ENCODE measurements at places on chromosomes 4 and X.
A peak's percentile ranks its signal among the peaks of the same experiment; 100 is the strongest.

GRCh38 chrX:45553417-45553816, 352.7 kb upstream of the DIPK2B start:
- no peak for DNase-seq

GRCh38 chr4:68708566-68708965, 38.1 kb upstream of the UGT2B15 start:
- DNase-seq: no peak

DNA sequence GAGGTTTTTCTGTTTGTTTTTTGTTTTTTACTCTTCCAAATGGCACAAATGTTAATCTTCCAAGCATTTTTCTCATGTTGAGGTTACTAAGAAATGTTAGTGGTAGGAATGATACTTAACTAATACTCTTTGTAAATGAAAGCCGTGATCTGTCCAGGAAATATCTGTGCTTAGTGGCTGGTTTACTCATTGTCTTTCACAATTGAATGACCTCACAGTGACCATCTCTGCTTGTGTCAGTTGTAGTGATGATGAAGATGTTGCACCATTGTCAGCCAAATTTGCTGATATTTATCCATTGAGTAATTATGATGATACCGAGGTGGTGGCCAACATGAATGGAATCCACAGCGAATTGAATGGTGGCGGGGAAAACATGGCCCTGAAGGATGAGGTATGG, 93.5 kb downstream of the TNIP2 start:
- no peak for DNase-seq

DNA sequence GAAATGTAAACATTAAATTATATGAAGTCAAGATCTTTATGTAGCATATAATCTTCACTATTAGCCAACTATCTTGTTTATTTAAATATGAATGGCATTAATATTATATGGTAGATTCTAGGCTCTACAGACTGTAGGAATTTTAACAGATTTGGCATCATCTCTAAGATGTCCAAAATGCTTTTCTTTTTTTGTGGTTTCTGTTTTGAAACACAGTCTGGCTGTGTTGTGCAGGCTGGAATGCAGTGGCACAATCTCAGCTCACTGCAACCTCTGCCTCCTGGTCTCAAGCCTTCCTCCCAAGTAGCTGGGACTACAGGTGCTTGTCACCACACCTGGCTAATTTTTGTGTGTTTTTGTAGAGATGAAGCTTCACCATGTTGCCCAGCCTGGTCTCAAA, 76.2 kb downstream of the ELOVL6 start:
- no peak for DNase-seq

DNA sequence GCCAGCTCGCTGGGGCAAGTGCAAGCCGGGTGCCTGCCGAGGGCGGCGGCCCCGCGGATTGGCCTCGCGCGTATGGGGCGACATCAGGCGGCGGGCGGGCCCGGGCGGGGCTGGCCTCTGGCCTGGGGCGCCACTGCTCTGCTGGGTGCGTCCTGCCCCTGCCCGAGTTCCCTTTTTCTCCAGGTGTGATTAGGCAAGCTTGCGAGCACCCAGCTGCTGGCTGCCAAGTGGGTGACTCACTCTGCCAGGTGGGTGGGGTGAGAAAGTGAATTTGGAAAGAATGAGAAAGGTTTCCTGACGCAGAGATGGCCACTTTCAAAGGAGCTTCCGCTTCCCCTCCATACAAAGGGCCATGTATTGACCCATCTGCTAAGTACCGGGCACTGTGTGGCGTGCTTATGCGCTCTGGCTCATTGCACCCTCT, 32.5 kb downstream of the FGFBP1 start:
- no peak for DNase-seq

DNA sequence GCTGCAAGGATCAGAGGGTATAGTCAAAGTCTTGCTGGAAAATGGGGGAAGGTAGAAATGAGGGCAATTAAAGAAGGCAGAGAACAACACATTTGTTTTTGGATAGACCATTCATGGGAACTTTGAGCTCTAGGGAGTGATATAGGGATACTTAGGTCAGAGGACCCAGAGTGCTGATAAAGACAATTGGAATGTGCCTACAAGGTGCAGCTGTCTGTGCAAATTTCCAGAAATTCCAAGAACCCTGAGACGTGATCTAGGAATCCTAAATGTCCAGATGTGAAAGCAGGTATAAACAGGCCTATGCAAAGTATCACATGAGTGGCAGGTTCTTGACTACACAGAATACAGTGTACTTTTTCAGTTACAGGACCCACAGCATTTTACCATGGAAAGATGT, 24.2 kb downstream of the FNIP2 start:
- DNase-seq: no peak

GRCh38 chr4:153026591-153027346, 90.6 kb downstream of the FHDC1 start:
- no peak for DNase-seq

- no peak for DNase-seq
These were observed 22.0 kb downstream of the TNMD start for GRCh38 chrX:100606753-100607152.

DNA sequence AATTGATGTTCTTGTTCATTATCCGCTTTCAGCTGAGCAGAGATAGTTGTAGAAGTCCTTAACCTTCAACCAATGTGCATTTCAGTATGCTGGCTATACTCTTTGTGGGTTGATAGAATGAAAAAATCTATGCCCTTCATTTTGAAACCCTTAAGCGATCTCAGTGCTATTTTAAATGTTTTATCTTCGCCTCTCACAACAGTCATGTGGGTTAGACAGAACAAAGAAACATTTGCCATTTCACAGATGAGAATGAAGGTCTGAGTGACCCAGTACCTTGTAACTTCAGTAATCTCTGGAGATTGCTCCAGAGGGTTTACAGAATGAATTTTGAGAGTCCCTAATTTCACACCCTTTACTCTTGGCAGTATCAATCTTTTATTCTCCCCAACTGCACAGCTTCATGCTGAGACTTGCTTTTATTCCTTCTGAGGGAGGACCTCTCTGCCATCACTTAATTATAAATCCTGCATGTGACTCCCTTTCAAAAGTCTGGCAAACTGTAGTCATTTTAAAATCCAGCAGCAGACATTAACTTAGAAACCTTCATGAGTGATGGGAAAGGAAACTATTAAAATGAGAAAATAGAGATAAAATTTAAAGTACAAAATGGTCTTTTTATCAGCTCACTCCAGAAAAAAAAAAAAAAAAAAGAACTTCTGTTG, 921.5 kb downstream of the RAB28 start:
- no peak for DNase-seq

- no peak for DNase-seq
These were observed 27.0 kb downstream of the SH2D1A start for GRCh38 chrX:124373348-124373747.

DNA sequence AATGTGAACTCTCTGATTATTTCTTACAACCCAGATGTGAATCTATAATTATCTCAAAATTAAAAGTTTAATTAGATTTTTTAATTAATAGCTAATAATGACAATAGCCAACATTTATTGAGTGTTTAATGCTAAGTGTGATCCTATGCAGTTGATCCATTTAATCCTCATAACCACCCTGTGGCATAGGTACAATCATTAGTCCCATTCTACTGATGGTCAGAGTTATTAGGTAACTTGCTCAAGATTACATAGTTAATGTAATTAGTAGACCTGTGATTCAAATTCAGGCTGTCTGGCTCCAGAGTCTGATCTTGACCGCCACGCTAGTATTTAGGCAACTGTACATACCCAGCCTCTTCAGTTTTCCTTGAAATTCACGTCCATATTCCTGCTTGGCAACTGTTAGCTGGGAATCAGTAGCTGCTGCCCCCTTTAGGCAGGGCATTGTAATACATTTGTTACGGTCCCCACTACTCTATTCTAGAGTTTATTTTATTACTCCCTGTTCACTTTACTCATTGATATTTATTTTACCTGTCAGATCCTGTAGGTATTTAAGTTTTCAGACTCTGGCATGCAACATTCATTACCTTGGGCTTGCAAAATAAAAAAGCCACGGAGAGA, 20.6 kb upstream of the TEC start:
- no peak for DNase-seq

DNA sequence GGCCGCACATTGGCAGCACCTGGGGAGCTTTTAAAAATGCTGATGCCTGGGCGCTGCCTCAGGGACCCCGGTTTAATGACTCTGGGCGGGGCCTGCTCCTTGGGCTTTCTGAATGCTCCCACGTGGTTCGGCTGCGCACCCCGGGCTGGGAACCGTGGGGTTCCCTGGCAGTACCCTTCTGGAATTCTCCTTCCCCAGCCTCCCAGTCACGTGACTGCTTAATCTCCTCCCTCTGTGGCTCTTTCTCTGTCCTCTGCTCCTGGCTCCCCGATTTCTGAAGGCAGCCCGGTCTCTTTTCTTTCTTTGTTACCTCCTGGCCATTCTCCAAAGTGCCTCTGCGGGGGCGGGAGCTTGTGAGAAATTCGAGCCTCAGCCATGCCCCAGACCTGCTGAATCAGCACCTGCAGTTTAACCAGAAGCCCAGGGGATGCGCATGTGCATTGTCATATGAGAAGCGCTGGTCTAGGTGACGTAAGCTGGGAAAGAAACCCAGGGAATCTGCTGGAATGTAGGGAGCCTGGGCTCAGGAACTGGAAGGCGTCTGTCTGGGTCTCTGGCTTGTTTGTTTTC, 16.6 kb downstream of the CLCN4 start:
- DNase-seq: no peak

DNA sequence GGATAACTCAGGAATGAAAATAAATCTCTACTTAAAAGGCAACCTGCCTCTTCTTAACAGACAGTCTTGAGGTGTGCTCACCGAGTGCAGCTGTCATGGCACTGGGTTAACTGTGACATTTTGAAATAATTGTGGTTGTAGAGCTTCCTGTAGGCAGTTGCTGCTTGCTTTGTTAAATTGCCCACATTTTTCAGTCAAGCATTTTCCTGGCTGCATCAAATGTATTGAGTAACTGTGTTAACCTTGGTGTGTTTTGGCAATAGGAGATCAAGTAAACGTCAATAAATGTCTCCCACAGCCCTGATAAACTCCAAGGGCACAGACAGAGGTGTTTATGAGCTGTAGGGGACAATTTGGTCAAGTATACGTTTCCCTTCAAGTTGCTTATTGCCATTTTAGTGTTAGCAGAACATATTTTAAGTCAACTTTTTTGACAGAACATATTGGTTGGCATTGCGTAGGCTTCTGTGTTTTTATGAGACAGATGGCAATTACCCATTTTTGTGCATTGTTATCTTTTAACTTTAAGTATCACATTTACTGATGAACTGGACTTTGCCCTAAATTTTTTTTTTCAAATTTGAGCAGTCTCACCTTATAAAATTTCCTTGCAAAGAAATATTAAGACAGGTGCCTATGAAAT, 527.4 kb downstream of the C4orf33 start:
- no peak for DNase-seq

GRCh38 chrX:115330498-115331168, 41.1 kb downstream of the LUZP4 start:
- no peak for DNase-seq

- no peak for DNase-seq
These were observed 20.1 kb downstream of the STX18 start for GRCh38 chr4:4521731-4522130.

- DNase-seq: no peak
These were observed 294.3 kb upstream of the BOD1L1 start for GRCh38 chr4:13921805-13922204.

- DNase-seq: peak; percentile 23
These were observed 167.5 kb upstream of the MAP3K15 start for GRCh38 chrX:19682712-19683331.

DNA sequence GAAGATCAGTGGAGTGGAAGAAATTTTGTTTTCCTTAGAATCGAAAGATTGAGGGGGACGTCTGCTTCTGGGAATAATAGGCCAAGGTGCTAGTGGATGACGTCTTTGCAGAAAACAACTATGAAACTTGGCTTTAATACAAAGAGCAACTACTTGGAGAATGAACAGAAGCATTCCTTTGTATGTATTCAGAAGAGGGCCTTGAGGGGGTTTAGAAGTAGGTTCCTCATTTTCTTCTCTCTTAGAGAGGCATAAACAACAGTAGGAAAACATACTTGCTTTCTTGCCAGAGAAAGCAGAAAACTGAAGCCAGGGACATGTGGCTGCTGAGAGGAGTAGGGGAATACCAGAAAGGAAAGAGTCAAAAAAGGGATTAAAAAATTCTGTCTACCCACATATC, 167.8 kb downstream of the ZNF330 start:
- no peak for DNase-seq

DNA sequence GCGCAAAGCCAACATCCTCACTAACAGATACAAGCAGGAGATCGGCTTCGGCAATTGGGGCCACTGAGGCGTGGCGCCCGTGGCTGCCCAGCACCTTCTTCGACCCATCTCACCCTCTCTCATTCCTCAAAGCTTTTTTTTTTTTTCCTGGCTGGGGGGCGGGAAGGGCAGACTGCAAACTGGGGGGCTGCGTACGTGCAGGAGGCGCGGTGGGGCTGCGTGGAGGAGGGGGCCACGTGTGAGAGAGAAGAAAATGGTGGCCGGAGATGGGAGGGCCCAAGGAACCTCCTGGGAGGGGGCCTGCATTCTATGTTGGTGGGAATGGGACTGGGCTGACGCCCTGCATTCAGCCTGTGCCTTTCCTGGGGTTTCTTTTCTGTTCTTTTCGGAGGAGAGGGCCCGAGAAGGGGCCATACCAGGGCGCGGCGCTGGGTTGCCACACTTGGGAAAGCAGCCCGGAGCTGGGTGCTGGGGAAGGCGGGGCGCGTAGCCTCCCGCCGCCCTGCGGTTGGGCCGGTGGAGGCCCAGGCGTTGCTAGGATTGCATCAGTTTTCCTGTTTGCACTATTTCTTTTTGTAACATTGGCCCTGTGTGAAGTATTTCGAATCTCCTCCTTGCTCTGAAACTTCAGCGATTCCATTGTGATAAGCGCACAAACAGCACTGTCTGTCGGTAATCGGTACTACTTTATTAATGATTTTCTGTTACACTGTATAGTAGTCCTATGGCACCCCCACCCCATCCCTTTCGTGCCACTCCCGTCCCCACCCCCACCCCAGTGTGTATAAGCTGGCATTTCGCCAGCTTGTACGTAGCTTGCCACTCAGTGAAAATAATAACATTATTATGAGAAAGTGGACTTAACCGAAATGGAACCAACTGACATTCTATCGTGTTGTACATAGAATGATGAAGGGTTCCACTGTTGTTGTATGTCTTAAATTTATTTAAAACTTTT, 4.5 kb downstream of the MID1IP1 start:
- DNase-seq: no peak

DNA sequence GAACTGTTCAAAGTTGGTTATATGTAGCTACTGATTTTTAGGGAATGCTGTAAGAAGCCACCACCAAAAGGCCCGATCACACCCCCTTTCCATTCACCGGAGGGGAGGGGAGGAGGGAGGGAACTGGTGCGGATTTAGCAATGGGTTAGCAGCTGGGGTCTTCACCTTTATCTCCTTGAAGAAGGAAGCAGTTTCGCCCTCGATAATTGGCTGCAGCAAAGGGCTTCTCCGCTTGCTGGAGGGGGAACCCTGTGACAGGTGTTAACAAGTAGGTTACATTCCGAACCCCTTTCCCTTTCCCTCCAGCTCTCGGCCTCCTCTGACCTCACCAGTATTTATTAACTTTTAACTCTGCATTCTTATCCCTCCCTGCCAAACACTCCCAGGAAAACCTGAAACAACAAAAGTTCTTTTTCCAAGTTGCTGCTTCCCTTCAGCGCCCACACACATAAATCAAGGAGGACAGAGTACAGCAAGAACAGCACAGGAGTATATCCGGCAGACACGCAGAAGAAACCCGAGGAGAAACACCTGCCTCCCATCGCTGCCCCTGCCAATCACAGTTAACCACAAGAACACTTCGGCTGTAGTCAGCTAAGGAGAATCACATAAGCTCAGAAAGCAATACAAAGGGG, 39.8 kb upstream of the NAP1L5 start:
- DNase-seq: no peak
